Stimulated activated CD8-positive, alpha-beta memory T cell treated with anti-CD3 and anti-CD28 coated beads, Interleukin-4, amount 100 ng/mL, for 1 hour (primary cell): ENCODE measurements at places on chromosomes 5 and 9.

GRCh38 chr5:1564182-1564748 lies 40.5 kb upstream of the LPCAT1 start:
- no peak for DNase-seq

DNA sequence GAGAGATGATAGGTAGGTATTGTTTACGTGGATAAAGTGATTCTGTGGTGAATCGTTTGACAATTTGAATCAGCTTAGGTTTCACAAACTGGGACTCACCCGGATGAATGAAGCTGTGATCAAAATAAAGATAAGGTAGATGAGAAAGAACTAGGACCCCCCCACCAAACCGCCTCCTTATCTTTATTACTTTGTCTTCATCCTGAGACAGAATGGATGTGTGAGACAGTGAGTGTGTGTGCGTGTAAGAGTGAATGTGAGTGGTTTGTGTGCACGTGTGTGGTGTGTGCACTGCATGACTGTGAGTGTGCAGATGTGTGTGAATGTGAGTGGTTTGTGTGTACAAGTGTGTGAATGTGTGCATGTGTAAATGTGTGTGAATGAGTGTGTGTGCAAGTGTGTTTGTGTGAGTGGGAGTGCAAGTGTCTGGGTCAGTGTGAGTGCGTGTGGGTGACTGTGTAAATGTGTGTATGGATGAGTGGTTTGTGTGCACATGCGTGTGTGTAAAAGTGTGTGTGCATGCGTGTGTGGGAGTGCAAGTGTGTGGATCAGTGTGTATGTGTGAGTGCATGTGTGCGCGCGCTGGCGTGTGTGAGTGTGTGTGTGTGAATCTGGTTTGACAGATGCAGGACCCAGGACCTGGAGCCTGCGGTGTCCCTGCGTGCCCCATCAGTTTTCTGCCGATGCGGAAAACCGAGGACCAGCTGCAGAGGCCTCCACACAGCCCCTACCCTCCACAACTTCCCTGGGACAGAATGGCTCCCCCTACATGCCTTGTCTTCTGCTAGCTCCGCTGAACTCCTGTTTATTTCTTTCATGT lies 11.4 kb upstream of the ENG start:
- no peak for DNase-seq

DNA sequence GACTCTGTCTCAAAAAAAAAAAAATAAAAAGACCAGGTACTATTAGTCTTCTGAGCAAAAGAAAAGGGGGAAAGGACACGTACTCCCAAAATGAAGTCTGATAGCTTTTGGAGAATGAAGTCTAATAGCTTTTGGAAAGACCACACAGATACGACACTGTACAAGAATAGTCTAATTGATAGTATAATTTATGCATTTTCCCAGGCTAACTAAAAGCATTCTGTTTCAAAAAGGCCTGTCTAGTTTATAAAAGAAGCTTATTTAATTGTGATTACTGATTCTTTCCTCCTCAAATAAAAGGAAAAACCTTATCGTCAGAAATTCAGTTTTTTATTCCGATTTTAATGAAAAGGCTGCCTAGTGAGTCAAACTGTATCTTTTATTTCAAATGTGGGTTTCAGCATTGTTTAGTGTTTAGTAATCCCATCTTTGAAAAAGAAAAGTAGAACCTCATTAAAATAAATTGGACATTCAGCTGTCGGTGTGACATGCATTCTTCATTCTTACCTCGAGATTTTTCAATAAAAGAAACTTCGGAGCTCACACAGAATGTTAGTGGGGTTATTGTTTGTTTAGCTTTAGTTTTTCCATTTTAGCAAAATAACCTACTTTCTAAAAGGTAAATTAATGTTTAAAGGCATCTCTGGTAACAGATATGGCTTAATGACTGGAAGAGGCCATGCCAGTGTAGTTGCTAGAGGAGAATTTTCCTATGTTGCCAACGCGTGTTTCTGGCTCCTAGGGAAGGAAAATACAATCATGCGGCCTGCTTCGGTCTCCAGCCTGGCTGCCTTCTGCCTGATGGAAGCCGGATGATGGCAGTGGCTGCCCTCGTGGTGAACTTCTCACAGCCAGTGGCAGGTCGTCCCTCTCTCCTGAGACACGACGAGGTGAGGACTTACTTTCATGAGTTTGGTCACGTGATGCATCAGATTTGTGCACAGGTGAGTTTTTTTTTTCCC lies 70.0 kb downstream of the NLN start:
- DNase-seq = no peak

- no peak for DNase-seq
These were observed 88.9 kb upstream of the TRPM3 start for GRCh38 chr9:71210326-71210725.

DNA sequence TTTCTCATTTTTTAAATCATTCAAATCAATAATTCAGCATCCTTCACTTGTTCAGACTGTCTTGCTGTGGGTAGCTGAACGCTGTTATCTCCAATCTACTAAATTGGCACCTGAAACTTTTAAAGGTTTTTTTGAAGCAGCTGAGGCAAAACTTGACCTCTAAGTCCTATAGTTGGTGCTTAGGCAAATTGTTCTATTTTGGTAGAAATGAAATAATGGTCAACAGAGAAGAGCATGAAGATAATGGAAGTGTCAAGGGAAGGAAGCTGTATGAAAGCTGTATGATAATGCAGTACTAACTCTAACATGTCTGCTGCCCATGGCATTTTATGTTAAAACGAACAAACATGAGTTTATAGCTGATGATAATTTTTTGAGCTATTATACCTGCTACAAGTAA lies 138.0 kb downstream of the GDNF start:
- DNase-seq = no peak

GRCh38 chr9:14563902-14564624 lies 129.2 kb downstream of the ZDHHC21 start:
- no peak for DNase-seq

- DNase-seq = no peak
These were observed 131.6 kb upstream of the TRPM3 start for GRCh38 chr9:71253011-71253410.

DNA sequence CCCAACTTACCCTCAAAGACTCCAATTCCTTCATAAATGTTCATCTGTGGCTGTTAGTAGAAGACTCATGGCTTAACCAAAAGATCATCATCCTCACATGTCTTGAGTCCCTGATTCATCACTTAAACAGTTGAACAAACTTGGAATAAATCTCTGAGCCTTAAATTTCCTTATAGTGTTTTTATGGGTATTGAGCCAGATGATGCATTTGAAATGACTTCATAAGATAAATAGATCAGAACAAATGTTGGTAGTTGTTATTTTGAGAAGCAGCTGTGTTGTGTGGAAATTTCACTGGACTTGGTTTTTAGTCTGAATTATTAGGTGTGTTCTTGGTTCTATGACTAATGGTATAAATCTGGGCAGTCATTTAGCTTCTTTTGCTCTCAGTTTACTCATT lies 236.2 kb downstream of the NNT start:
- DNase-seq = no peak

DNA sequence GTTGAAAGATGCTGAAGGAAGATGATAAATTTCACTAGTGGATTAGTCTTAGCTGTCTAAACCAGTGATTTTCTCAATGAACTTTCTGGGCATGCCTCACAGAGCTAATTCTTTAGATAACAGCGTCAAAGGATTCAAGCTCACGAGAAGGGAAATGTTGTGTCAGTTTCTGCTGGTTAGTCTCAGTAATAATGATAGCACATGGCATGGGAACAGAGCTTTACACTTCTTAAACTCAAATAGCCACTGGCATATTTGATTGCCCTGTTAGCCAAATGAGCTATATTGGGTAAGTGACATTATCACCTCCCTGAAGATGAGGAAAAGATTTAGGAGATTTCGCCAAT lies 139.3 kb upstream of the NR3C1 start:
- DNase-seq = no peak

DNA sequence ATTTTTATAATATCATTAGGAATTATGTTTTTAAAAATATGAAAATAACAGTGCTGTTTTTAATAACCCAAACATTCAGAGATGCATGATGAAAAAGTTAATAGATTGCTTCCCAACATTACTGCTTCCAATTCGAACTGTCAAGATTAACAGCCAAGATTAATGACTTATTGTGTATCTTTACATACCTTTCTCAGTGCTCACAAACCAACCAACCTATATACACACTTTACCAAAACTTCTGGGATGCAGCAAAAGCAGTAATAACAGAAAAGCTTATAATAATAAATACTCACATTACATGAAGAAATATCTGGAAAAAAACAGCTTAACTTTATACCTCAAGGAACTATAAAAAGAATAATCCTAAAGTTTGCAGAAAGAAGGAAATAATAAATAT lies 82.1 kb downstream of the TMEM232 start:
- no peak for DNase-seq

DNA sequence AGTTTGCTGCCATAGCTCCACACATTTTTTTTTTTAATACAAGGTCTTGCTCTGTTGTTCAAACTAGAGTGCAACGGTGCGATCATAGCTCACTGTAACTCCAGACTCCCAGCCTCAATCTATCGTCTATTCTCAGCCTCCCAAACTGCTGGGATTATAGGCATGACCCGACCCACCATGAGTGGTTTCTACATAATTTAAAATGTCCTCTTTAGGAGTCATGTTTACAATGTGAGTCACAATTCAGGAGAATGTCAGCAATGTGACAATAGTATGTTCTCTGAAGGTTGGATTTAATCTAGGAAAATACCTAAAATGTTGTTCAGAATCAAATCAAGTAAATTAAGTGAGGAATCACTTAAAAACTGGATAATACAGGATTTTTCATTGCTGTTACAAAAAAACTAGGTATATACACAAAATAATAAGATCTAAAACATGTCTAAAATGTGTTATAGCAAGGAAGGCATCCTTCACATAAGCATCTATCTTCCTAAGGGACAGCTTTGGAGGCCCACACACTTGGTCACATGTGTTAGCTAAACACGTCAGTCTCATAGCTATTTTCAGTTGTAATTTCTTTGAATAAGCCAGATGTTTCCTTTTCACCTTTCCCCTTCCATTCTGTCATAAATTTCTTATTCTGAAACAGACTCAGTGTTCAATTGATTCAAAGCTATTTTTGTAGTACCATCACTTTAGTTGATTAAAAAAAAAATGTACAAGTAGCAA lies 30.0 kb upstream of the ELAVL2 start:
- DNase-seq = no peak

DNA sequence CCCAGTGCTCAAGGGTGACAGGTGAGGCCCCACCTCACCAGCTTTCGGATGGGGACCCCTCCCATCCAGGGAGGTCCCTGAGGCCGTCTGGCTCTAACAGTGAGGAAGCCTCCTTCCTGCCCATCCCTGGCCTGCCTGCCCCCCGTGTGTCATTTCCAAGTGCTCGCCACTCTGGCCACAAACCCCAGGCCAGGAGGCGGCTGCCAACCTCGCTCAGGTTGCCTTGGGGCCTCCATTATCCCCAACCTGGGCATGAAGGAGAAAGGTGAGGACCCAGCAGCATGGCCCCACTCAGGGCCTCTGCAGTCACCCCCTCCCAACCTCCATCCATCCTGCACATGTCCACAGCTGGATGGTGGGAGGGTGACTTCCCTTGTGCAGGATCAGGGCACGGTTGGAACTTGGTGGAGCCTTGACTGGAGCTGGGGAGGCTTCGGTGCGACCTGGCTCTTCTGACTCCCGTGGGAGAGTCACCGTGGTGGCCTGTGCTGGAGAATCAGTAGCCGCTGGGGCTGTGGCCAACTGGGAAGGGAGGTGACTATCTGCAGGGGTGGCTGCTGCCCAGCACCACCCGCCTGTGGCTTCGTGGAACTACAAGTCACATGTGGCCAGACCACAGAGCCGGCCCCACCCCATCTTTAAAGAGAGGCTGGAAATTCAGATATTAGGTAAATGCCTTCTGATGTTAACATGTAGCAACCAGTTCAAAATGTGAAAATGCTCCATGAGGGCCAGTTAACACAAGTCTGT lies 37.5 kb upstream of the GFPT2 start:
- no peak for DNase-seq

GRCh38 chr5:6656680-6657079 lies 23.4 kb downstream of the SRD5A1 start:
- no peak for DNase-seq

DNA sequence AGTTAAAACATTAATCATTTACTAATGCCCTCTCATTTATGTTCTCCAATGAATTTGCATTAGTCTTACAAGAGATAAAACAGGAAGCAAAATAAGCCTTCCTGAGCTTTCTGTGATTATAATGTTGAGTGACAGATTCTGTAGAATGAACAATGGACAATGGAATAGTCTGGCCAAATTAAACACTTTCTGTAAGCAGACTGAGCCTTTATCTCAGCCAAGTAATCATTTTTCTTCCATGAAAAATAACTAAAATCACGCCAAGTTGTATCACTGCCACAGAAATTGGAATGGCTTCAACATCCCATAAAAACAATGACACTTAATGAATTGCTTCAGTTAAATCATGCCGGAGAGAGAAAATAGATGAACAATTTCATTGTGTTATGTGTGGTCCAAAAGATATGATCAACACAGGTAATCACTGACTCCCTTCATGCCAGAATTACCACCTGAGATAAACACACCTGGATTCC lies 63.0 kb downstream of the TSSK1B start:
- DNase-seq = no peak

GRCh38 chr5:81848362-81848880 lies 97.5 kb upstream of the SSBP2 start:
- no peak for DNase-seq

DNA sequence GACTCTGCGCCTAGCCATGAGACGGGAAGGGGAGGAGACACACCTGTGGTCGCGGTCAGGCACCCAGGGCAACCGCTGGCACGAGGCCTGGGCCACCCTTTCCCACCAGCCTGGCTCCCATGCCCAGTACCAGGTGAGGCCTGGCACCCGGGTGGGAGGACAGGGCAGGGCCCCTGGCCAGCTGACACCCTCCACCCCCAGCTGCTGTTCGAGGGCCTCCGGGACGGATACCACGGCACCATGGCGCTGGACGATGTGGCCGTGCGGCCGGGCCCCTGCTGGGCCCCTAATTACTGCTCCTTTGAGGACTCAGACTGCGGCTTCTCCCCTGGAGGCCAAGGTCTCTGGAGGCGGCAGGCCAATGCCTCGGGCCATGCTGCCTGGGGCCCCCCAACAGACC lies 5.0 kb downstream of the MAMDC4 start:
- no peak for DNase-seq

GRCh38 chr9:35844628-35845270 lies 15.7 kb downstream of the TMEM8B start:
- no peak for DNase-seq

DNA sequence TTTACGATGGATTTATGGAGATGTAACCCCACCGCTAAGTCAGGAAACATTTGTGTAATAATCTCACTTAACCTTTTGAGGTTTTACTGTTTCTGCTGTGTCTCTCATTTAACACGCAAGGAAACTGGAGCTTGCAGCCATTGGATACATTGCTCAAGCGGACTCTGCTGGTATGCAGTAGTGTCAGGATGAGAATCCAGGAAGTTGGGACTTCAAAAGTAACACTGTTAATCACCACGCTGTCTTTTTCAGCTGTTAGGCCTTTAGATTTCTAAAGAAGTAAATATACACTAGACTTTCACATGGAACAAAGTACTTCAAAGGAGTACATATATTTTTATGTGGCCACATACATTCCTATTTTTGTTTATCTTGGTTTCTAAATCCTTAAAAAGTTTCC lies 114.7 kb downstream of the LPAR1 start:
- DNase-seq = no peak

DNA sequence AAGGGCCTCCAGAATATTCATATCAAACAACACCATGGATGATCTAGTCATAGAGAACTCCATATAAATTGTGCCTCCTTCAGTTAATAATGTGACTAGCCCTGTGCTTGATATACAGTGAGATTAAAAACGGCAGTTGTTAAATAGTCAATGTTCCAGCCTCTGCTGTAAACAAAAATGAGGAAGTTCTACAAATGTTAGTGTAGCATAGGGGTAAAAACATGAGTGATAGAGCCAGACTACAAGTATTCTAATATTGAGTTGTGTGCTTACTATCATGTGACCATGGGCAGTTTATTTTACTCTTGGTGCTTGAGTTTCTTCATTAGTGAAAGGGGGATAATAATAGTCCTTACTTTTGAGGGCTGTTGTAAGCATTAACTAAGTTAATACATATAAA lies 43.3 kb upstream of the SLCO6A1 start:
- no peak for DNase-seq
